ENCODE measurements at places on chromosomes 1 and 21. TPM values are rescaled to one million over a fixed set of nuclear protein-coding genes. Genes with fewer than 3 reads are reported as not detected.

The LCE2C gene
- total RNA-seq, result not detected

The KCNC4 gene
- total RNA-seq, result 2.4 TPM

The TCEA3 gene
- total RNA-seq, result 2.0 TPM

The CRP gene
- not detected for total RNA-seq

The PCAT6 gene
- not detected for total RNA-seq

The DNALI1 gene
- 2.9 TPM for total RNA-seq

The DNM3 gene
- 76.2 TPM for total RNA-seq

The ALX3 gene
- total RNA-seq, result 0.41 TPM

The NMNAT1 gene
- 9.0 TPM for total RNA-seq

The NIBAN1 gene
- total RNA-seq, result 2.4 TPM

The COP1 gene
- 146 TPM for total RNA-seq

The PRAMEF14 gene
- not detected for total RNA-seq

The TLCD4 gene
- 15.9 TPM for total RNA-seq

The ADAMTSL4 gene
- under 0.01 TPM for total RNA-seq

The CAMK2N1 gene
- total RNA-seq, result 109 TPM

The SMCP gene
- total RNA-seq, result not detected

The MYCL gene
- 9.4 TPM for total RNA-seq

The TMCC2 gene
- total RNA-seq, result 33.0 TPM

The S100B gene
- 6.1 TPM for total RNA-seq

The RBBP5 gene
- 23.2 TPM for total RNA-seq

The OPRD1 gene
- 0.82 TPM for total RNA-seq

The RNU1-1 gene
- total RNA-seq, result under 0.01 TPM

The CCDC27 gene
- not detected for total RNA-seq

The FUCA1 gene
- total RNA-seq, result 21.6 TPM

The PRAMEF8 gene
- not detected for total RNA-seq

The S100A7A gene
- not detected for total RNA-seq

The DCDC2B gene
- total RNA-seq, result not detected

The KCNN3 gene
- total RNA-seq, result 2.4 TPM

The BTBD19 gene
- total RNA-seq, result under 0.01 TPM

The PGLYRP3 gene
- not detected for total RNA-seq

The PLCH2 gene
- total RNA-seq, result 9.0 TPM

The SPRR1B gene
- total RNA-seq, result not detected

The UBXN11 gene
- total RNA-seq, result 4.1 TPM

The ERVH48-1 gene
- not detected for total RNA-seq

The C1orf210 gene
- total RNA-seq, result not detected

The TNFAIP8L2 gene
- 0.82 TPM for total RNA-seq

The FNDC5 gene
- total RNA-seq, result 15.5 TPM

The RAB25 gene
- total RNA-seq, result not detected

Data from frontal cortex (tissue), 4 donors.